ENCODE measurements at places on chromosomes 1 and 21.

GRCh38 chr1:235566084-235566483, 61.8 kb upstream of the B3GALNT2 start:
- DNase-seq: no peak

GRCh38 chr1:66349242-66349641, 184.7 kb upstream of the SGIP1 start:
- DNase-seq: no peak

DNA sequence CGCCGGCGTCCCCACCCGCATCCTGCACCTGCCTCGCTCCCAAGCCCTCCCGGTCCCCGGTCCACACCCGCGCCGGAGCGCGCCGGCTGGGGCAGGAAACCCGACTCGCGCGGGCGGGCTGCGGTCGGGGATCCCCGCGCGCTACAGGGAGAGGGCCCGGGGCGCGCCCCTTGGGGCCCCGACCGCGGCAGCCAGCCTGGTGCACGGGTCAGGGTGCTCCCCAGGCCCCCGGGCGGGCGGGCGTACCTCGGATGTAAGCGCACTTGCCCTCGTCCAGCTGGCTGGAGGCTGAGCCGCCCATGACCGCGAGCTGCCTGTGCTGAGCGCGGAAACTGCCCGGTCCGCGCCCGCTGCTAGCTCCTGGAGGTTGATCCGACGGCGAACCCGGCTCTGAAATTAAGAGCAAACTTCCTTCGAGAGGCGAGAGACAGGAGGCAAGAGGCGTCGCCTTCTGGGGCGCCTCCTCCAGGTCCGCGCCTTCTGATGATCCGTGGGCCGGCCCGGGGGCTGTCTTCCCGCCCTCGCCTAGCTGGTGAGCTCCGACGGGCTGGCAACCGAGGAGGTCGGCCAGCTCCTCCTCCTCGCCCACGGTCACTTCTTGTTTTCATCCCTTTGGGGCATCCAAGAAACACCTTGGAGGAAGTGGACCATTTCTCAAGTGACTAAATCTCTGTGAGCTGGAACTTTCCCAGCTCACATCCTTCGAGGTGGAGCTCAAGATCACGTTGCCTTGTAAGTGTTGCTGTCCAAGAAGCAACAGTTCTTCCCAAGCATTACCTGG, at the start of gene NIBAN1:
NIBAN1 (minus strand) TSS at position 453 of the 781 bp plus-strand sequence; CDS start at position 301, 152 bp downstream.
- peak; percentile 54 for DNase-seq

DNA sequence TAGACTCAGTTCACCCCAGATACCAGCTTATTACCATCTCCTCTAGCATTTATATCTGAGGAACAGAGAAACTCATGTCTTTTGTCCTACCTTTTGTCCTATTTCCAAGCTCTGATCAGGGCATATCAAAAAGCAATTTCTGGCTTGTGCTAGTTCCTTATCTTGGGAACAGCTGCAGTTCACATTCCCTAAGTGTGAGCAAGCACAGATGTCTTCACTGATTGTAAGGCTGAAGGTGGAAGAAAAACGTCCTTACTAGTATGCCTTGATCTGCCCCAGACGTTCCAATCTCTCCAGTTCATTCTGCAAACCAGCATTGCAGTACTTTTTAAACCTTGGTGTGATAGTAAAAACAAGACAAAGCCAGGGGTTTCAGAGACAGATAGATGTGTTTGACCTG, 139.8 kb downstream of the NCAM2 start:
- DNase-seq: no peak

DNA sequence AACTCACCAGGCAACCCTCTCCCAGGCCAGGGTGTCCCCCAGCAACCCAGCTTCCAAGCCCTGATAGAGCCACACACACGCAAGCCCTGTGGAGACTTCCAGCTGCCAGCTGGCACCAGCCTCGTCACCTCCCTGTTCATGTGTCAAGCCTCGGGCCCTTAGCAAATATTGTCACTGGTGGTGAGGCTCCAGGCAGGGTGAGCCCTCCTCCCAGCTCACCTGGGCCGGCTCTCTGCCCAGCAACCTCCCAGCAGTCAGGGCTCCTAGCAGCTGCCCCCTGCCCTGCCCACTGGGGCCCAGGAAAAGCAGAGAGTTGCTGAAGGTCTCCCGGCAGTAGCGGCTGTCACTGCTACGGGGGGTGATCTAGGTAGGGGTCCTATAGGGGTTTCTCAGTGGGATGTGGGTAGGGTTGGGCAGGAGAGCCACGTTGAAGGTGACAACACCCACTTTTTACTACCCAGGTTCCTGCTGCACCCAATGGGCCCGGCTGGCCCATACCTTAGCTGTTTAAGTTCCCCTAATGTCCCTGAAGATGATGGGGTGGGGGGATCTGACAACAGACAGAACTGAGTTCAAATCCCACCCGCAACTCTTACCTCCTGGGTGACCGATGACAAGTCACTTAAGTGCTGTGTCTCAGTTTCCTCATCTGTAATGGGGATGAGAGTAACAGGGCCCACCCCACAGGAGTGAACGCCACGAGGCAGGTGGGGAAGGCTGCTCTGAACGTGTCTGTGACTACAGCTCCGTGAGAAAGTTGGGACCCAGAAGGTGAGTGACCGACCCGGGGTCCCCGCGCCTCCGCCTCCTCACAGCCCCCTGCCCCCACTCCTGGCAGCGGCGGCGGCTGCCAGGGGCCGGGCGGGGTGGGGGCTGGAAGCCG, 678 bp downstream of the TTC39A start:
- DNase-seq: no peak

DNA sequence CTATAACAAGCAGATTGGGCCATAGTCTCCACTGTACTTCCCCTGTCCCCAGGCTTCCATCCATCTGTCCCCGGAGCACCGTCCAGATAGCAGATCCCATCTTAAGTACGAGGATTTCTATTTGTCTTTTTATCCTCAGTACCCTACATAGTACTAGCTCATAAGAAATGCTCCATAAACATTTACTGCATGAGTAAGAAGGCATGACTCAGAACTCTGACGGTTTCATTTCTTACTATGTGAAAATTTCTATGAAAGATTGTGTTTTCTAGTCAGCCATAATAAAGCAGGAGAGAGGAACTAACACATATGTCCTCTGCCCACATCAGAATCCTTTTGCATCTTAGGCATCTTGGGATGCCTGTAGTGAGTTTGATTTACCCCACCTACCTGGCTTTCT, 49.5 kb downstream of the CHD1L start:
- DNase-seq: no peak

DNA sequence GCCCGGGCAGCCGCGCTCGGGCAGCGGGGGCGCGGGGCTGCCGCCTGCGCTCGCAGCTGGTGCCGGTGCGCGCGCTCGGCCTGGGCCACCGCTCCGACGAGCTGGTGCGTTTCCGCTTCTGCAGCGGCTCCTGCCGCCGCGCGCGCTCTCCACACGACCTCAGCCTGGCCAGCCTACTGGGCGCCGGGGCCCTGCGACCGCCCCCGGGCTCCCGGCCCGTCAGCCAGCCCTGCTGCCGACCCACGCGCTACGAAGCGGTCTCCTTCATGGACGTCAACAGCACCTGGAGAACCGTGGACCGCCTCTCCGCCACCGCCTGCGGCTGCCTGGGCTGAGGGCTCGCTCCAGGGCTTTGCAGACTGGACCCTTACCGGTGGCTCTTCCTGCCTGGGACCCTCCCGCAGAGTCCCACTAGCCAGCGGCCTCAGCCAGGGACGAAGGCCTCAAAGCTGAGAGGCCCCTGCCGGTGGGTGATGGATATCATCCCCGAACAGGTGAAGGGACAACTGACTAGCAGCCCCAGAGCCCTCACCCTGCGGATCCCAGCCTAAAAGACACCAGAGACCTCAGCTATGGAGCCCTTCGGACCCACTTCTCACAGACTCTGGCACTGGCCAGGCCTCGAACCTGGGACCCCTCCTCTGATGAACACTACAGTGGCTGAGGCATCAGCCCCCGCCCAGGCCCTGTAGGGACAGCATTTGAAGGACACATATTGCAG, 3.0 kb downstream of the ARTN start:
- DNase-seq: no peak

DNA sequence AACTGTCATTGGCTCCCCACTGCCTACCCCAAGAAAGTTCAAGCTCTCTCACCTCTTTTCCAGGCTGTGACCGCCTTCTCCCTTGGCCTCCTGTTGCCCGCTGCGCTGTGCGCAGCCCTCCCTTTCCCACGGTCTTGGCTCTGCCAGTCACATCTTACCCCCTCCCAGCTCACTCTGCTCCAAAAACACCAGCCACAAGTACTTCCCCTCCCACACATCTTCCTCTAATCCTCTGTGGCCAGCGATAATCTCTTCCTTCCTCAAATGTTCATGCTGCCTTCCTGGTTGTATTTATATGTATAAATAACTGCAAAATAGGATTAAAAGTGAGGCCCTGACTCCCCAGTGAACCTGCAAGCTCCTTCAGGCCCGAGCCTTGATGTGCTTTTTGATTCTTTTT, 81.8 kb downstream of the AJAP1 start:
- DNase-seq: no peak

GRCh38 chr1:58695206-58695605, 4.7 kb downstream of the MYSM1 start:
- no peak for DNase-seq

DNA sequence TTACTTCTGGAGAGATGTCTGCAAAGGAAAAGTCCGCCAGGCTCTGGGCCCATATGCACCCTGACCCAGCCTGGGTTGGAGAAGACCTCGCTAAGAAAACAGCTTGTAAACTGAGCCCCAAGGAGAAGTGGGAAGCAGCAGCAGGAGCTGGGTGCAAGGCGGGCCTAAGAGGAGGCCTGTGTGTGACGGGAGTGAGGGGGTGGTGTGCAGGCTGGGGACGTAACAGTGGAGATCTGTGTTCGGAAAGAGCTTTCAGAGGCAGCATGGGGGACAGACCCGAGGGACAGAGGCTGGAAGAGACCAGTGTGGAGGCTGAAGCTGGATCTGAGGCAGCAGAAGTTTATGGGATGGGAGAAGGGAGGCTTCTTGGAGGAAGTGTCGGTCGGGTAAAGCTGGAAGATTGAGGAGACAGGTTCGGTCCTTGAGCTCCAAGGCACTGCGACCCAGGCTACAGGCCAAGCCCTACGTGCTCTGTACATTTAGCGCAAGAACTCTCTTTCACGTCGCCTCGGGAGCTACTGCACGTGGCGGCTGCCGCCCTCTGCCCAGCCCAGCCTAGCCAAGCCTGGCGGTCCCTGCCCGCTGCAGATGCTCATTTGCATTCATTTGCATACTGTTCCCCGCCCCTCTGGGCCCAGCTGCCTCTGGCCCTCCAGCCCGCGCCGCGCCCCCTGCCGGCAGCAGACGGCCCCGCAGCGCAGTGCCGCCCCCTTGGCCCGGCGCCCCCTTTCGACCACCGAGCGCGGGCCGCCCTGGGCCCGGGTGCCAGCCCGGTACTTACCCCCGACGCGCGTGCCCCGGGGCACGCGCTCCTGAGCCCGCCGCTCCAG, 6.3 kb downstream of the HPCA start:
- no peak for DNase-seq

DNA sequence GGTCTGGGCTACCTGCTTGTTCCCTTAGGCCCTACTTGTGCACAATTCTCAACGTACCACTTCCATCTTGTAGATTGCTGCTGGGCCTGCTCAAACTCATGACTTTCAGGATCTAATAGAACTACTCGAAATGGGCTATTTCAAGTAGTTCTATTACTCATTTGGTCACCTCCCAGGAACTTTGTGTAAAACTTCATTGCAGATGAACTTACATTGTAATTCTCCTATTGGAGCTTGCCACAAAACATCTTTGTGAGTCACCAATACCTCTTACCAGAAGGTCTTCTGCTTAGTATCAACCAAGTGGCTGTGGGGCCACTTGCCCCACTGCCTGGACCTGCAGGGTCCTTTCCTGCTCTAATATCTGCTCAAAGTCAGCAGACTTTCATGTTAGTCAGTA, 10.7 kb upstream of the MYOCOS start:
- no peak for DNase-seq

- DNase-seq: no peak
Observed at GRCh38 chr21:15121097-15121654, 56.4 kb upstream of the NRIP1 start.

- no peak for DNase-seq
Observed at GRCh38 chr1:71522721-71523120, 441.9 kb upstream of the ZRANB2 start.

- DNase-seq: no peak
Observed at GRCh38 chr1:231993968-231994455, 367.4 kb downstream of the DISC1 start.

GRCh38 chr1:44546403-44547053, 127.8 kb downstream of the TMEM53 start:
- DNase-seq: no peak

GRCh38 chr1:46064708-46065107, 67.7 kb downstream of the PIK3R3 start:
- no peak for DNase-seq

GRCh38 chr1:186648613-186649012, 31.6 kb downstream of the PTGS2 start:
- DNase-seq: no peak

DNA sequence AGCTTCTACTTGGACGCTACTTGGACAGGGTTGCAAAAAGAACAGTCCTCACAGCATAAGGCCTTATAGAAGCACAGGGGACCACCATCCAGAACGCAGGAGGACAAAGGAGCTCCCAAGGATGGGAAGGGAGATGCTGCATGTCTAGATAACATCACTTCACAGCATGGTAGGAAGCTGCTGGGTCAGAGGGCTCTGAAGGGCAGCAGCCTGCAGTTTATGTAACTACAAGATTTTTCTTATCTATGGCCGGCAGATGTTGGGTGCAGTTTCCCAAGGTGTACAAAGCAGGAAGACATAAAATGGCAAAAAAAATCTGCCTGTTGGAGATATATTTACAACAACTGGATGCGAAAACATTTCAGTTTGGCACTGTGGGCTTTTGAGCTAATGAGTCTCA, 45.3 kb upstream of the SLC5A9 start:
- DNase-seq: no peak

- no peak for DNase-seq
Observed at GRCh38 chr1:171711643-171712042, 30.2 kb downstream of the VAMP4 start.

DNA sequence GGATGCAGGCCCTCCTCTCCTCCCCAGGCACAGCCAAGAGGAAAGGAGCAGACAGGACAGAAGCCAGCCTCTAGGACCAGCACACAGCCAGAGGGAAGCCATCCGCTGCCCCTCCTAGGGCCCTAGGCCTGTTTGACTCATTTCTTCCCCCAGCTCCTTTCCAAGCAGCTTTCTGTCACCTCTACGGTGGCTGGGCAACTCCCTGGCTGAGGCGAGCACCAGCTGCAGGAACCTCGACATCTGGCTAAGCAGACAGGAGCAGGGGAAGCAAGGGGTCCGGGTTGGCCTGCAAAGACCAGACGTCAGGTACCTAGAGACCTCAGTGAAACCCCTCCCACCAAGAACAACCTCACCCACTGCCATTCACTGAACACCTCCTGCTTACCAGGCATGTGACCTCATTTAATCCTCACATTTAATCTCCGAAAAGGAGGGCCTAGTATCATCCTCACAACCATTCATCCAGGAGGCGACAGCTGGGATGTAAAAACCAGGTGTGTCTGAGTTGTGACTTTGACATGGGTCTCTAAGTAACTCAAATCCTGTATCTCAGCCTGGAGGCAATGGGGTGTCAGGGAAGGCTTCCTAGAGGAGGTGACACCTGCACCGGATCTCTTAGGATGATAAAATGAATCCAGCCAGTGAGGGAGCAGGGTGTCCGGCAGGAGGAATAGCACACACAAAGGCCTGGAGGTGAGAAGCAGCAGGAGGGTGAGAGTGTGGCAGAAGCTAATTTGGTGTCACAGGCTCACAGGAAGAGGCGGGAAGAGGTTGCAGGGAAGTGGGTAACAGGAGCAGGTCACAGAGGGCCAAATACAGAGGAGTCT, 5.9 kb downstream of the LRP8 start:
- DNase-seq: no peak

GRCh38 chr1:75484789-75485188, 126.1 kb downstream of the SLC44A5 start:
- no peak for DNase-seq

GRCh38 chr1:228321435-228321834, 85.2 kb downstream of the TRIM11 start:
- no peak for DNase-seq

GRCh38 chr1:12206792-12207424, 22.9 kb upstream of the VPS13D start:
- DNase-seq: no peak

Data from stimulated activated CD4-positive, alpha-beta T cell treated with anti-CD3 and anti-CD28 coated beads, Interleukin-1b, Interleukin-23, amount 100 ng/mL, for 24 hours (primary cell).